Neural crest cell (in vitro differentiated cells): ENCODE measurements at places on chromosomes 3 and 15. TPM values are rescaled to one million over a fixed set of nuclear protein-coding genes. Genes with fewer than 3 reads are reported as not detected.

PARP3 gene
- total RNA-seq = 4.3 and 4.6 TPM in 2 replicates

PTH1R gene
- 0.14 and 0.34 TPM in 2 replicates for total RNA-seq

UBP1 gene
- 81.9 and 90.9 TPM in 2 replicates for total RNA-seq

ATP13A5 gene
- not detected in 2 replicates for total RNA-seq

TICRR gene
- 43.0 and 44.9 TPM in 2 replicates for total RNA-seq

- peaks cover 5% of the 10 kb centered on the region for H3K27me3 ChIP-seq
- DNase-seq = no peak
- H3K4me3 ChIP-seq = no peak overlapping the region
- no peak overlapping the region for H3K27ac ChIP-seq
- H3K4me1 ChIP-seq = no peaks in the 10 kb centered on the region
Observed at GRCh38 chr3:48723725-48724124, 6.7 kb upstream of the IP6K2 start.

GRCh38 chr3:73423116-73423515, 201.6 kb downstream of the PDZRN3 start:
- no peak for DNase-seq
- no peak overlapping the region for H3K27ac ChIP-seq
- no peak overlapping the region for H3K4me3 ChIP-seq
- no peaks in the 10 kb centered on the region for H3K36me3 ChIP-seq

- no peak overlapping the region for H3K4me3 ChIP-seq
- no peaks in the 10 kb centered on the region for H3K36me3 ChIP-seq
- H3K27me3 ChIP-seq = no peaks in the 10 kb centered on the region
- DNase-seq = no peak
Observed at GRCh38 chr3:114804099-114804498, 343.0 kb downstream of the ZBTB20 start.
